ENCODE measurements at places on chromosomes 5 and 9.
A peak's percentile ranks its signal among the peaks of the same experiment; 100 is the strongest.

- DNase-seq = no peak
These were observed 282.8 kb upstream of the TNC start for GRCh38 chr9:115400796-115401195.

DNA sequence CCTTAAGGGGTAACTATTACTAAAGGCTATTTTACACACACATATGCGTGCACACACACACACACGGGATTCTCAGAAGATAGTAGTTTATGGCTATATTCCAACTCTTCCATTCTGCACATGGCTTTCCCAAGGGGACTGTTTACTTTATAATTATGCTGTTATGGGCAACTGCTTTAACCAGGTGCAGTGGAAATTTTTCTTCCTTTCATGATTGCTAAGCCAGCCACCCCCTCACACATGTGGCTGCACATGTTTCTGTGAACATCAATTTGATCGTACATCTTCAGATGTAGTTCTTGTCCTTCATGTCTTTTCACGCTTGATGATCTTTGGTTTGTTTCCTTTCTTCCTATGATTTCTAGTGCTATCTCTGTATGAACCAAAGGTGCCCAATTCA is 37.0 kb downstream of the MRPS30 start:
- no peak for DNase-seq

GRCh38 chr9:132582786-132583583 is 579 bp downstream of the BARHL1 start:
- DNase-seq = no peak

DNA sequence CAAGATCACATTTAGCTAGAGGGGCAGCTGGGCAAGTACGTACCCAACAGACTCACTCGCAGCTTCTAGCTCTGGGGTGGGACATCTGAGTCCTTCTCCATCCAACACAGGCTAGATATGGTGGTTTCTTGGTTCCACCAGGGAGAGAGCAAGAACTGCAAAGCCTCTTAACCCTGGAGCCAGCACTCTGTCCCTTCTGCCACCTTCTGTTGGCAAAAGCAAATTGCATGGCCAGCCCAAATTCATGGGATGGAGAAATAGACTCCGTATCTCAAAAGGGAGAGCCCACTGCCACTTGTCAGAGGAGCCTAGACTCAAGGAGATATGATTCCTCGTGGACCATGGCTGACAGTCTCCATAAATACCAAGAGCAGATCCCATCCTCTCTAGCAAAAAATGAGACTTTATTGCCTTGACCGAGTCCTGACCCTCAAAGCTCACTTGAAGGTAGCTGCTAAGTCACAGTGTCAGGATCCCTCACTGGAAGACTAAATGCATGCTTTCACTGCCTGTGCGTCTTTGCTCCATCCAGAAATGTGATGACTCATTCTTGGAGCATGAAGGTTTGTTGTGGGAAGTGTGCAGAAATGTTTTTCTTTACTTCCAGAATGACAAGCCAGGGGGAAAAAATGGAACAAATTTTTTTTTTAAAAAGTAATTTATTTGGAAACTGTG is 28.8 kb upstream of the ROR2 start:
- DNase-seq = peak; percentile 23

Data from dermis blood vessel endothelial cell (primary cell).